WTC11 (cell line): ENCODE measurements at places on chromosomes 13 and 19. TPM values are rescaled to one million over a fixed set of nuclear protein-coding genes. Genes with fewer than 3 reads are reported as not detected.

BIVM gene
- 8.9 to 10.4 TPM (median 10.2 TPM) in 3 replicates for total RNA-seq

BORA gene
- total RNA-seq = 12.3 to 14.5 TPM (median 12.9 TPM) in 3 replicates

GRCh38 chr13:24684600-24684998, 4.4 kb downstream of the ATP12A start:
- no peak for DNase-seq

- DNase-seq = no peak
These were observed 26.5 kb downstream of the NLRP9 start for GRCh38 chr19:55711719-55712118.

DNA sequence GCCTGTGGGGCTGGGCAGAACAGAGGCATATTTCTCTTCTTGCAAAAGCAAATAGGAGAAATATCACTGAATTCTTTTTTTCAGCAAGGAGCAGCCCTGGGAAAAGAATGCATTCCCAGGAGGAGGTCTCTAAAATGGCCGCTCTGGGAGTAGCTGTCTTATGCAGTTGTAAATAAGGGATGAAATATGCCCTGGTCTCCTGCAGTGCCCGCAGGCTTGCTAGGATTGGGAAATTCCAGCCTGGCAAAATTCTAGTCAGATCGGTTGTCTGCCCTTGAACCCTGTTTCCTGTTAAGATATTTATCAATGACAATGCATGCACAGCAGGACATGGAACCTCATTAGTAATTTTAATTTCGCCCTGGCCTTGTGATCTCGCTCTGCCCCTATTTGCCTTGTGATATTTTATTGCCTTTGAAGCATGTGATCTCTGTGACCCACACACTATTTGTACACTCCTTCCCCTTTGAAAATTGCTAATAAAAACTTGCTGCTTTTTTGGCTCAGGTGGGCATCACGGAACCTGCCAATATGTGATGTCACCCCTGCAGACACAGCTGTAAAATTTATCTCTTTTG, 1993.2 kb downstream of the PCDH9 start:
- DNase-seq = peak; percentile 27

DNA sequence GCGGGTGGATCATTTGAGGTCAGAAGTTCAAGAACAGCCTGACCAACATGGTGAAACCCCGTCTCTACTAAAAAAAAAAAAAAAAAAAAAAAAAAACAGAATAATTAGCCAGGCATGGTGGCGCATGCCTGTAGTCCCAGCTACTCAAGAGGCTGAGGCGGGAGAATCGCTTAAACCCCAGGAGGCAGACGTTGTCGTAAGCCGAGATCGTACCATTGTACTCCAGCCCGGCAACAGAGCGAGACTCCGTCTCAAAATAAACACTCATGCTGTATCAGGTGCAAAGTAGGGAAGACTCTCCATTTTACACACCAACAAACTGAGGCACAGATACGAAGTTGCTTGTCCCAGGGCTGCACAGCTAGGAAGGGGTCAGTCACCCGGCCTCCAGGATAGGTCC, 15.6 kb downstream of the TLE6 start:
- DNase-seq = no peak

DNA sequence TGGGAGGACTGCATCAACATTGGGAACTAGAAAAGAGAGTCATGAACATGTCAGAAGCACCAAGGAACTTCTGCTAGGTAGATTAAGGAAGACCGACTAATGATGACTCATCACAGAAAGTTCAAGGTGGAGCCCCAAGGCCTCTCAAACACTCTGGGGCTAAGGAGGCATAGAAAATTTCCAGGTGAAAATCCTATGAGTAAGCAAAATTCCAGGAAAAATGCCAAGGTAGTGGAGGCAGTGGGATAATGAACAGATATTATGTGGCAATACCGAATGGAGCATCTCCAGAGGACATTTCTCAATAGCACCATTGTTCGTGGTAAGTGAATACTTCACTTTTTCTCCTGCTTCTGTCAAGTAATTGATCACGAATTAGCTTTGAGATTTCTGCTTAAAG, 336.5 kb downstream of the MZT1 start:
- DNase-seq = no peak
